Ovary (tissue), 10 donors: ENCODE measurements at places on chromosomes 5 and 9.

DNA sequence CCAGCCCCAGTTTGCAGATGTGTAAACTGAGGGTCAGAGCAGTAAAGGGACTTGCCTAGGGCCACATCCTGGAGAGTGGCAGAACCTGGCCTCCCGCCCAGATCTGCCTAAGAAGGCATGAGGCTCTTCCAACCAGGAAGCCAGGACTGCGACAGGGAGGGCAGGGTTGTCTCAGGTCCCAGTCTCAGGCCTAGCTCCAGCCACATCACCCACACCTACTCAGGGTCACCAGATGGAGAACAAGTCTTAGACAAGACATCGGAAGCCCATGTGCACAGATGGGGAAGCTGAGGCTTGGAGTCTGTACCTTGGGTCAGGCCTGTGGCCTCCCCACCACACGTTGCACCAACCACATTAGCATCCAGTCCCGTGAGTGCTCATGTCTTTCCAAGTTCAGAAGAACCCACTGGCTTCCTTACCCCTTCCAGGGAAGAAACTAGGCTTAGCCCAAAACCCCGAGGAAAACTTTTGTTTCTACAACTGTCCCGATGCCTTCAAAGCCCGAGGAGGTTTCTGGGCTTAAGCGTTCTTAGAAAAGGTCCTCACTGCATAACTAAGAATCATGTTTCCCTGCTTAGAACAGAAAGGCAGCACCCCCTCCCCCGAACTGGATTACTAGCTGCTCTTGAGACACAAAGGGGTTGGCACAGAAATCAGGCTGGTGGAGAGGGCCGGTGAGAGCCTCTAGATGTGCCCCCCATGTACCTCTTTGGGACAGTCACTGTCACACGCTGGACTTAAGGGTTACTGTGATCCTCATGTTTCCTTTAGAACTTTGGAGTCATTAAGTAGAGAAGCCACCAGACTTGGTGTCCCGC lies 2.2 kb downstream of the FAM78A start:
- no peak for DNase-seq

- DNase-seq, result no peak
Measured at GRCh38 chr5:10854506-10855277, 93.7 kb upstream of the DAP start.

- DNase-seq, result no peak
Measured at GRCh38 chr9:2066312-2067273, 51.4 kb downstream of the SMARCA2 start.

DNA sequence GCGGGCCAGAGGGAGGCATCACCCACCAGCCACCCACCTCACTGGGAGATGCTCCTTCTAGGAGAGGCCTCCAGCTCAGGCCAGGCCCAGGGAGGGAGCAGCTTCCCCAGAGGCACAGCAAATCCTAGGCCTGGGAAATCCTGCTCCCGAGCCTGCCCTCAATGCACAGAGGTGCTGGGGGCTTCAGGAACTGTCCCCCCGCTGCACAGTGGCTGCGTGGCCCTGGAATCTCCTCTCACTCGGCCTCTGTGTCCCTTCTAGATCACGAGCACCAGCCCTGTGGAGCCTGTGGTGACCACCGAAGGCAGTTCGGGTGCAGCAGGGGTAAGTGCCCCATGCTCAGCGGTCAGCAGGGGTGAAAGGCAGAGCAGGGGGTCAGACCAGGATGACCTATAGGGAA lies 36.4 kb upstream of the SUSD3 start:
- DNase-seq, result no peak

- DNase-seq, result no peak
Measured at GRCh38 chr5:61397238-61397637, 65.2 kb downstream of the ZSWIM6 start.

GRCh38 chr5:95850391-95850894 lies 27.9 kb upstream of the GLRX start:
- no peak for DNase-seq

DNA sequence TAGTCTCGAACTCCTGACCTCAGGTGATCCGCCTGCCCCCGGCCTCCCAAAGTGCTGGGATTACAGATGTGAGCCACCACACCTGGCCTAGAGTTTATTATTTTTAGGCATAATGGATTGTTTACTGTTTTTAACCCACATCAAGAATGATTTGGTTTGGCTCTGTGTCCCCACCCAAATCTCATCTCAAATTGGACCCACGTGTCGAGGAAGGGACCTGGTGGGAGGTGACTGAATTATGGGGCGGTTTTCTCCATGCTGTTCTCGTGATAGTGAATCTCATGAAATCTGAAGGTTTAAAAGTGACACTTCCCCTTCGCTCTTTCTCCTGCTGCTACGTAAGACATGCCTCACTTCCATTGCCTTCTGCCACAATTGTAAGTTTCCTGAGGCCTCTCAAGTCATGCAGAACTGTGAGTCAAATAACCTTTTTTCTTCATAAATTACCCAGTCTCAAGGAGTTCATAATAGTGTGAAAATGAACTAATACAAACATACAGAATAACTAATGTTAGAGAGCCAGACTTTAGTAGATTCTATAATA lies 88.2 kb downstream of the RICTOR start:
- DNase-seq, result no peak

DNA sequence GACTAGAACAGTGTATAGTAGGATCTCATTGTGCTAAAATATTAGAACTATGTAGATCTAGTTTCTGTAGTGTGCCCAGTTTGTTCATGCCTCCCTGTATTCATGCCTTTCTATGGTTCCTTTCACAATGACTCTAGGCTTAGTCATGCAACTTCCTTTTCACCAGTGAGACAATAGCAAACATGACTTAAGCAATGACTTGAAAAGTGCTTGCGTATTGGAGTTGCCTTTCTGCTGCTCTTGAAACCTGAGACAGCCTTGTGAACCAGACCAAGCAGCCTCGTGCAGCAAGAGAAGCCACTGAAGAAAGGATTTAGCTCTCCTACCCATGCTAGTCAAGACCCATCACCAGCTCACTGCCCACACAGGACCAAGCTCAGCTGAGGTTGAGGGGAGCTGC lies 294.5 kb upstream of the TAS2R1 start:
- DNase-seq, result no peak
